ENCODE measurements at places on chromosomes 13 and 19. TPM values are rescaled to one million over a fixed set of nuclear protein-coding genes. Genes with fewer than 3 reads are reported as not detected.

The MZT1 gene
- 36.8 TPM for total RNA-seq

The ZNF816 gene
- total RNA-seq = 6.3 TPM

The SDHAF1 gene
- total RNA-seq = 44.7 TPM

The SYCN gene
- total RNA-seq = not detected

The TJP3 gene
- total RNA-seq = 0.03 TPM

The CD320 gene
- total RNA-seq = 108 TPM

The LSM14A gene
- 42.8 TPM for total RNA-seq

The F10 gene
- total RNA-seq = not detected

The ZNF723 gene
- total RNA-seq = not detected

The MEF2B gene
- total RNA-seq = not detected

The CPB2 gene
- not detected for total RNA-seq

The CAPN12 gene
- total RNA-seq = not detected

The NLRP4 gene
- 0.80 TPM for total RNA-seq

The ZNF135 gene
- total RNA-seq = 0.86 TPM

The BRSK1 gene
- total RNA-seq = 9.0 TPM

The LGI4 gene
- total RNA-seq = not detected

The MTUS2 gene
- under 0.01 TPM for total RNA-seq

The GPR12 gene
- total RNA-seq = not detected

All from Daoy (cell line).